ENCODE measurements at places on chromosomes 1 and 21.
A peak's percentile ranks its signal among the peaks of the same experiment; 100 is the strongest.

DNA sequence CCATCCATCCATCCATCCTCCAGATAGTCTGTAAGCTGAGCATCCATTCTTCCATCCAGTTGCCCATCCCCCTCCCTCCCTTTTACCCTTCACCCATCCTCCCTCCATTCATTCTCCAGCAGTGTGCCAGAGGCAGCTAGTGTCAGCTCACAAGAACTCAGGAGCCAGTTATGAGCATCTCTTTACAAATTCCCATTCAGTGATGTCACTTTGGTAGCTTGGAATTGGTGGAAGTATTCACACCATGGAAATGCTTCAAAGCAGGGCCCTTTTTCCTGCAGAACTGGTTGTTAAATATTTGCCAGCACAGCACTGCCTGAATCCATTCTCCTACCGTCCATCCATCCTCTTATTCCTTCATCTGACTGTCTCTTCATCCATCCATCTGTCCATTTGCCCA lies 72.5 kb downstream of the ARHGEF10L start:
- no peak for DNase-seq

GRCh38 chr21:42754270-42754933 lies 101.0 kb downstream of the PDE9A start:
- DNase-seq = no peak

- peak; percentile 80 for DNase-seq
These were observed 150.1 kb downstream of the PLXNA2 start for GRCh38 chr1:208093754-208094719.

DNA sequence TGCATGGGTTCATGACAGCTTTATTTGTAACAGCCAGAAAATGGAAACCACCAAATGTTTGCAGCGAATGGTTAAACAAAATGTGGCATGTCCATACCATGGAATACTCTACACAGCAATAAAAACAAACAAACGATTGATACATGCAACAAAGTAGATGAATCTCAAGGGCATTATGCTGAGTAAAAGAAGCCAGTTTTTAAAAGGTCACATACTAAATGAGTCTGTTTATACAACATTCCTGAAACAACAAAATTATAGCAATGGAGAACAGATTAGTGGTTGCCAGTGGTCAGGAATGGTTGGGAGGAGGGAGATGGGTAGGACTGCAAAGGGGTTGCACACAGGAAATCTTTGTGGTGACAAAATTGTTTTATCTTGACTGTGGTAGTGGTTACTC lies 202.4 kb upstream of the UBE2U start:
- no peak for DNase-seq

DNA sequence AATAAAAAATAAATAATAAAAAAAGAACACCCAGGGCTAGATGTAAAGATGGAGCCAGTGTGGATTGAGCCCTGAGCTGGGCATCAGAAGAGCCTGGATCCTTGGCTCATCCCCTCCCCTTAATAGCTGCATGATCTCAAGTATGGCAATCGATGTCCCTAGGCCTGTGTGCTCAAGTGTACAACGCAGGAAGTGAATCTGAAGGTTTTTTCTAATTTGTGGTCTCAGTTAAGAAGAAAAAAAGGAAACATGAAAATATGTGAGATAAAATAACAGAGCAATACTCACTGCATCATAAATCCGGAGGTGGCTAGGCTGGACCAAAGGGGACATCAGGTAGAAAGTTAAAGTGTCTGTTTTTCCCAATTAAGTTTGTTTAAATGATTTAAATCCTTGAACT lies 47.3 kb upstream of the SLC44A3 start:
- no peak for DNase-seq

DNA sequence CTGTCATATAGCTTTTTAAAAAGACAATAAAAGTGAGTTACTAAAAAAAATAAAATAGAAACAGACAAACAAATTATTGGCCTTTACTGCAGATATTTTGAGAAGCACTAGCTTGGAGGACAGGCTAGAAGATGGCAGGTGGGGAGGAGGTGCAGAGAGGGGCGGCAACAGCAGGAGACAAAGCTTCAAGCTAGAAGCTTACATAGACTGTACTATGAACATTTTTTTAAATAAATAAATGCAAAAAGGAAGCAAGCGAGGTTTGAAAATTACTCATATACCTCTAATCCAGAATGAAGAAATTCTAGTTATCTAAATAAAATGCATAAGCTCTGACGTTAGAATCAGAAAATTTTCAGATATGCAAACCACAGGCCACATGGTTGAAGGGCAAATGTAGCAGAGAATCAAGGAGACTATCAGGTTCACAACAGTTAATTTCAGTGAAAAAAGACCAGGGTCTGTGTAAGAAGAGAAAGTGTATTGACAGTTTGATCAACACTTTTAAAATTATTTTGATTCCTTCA lies 54.9 kb downstream of the NRIP1 start:
- DNase-seq = no peak

DNA sequence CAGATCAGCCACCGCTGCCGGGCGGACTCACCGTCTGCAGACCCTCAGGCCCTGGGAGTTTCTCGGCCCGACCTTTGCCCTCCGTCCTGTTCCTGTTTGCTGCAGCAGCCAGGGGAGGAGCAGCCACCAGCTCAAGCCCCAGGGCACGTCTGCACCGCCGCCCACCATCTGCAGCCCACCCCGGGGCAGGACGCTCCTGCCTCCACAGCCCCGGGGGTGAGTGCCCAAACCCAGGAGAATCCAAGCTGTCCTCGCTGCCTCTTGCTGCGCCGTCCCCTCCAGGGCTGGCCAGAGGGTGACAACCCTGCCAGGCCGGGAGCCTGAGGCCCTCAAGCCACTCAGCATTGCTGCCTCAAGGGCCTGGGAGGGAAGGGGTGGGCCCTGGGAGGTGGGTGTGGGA lies 1.2 kb upstream of the SLC25A34 start:
- no peak for DNase-seq

GRCh38 chr1:111204983-111205713 lies 4.7 kb upstream of the DENND2D start:
- DNase-seq = no peak

- DNase-seq = no peak
These were observed 13.5 kb downstream of the MAP3K21 start for GRCh38 chr1:233340966-233341516.

DNA sequence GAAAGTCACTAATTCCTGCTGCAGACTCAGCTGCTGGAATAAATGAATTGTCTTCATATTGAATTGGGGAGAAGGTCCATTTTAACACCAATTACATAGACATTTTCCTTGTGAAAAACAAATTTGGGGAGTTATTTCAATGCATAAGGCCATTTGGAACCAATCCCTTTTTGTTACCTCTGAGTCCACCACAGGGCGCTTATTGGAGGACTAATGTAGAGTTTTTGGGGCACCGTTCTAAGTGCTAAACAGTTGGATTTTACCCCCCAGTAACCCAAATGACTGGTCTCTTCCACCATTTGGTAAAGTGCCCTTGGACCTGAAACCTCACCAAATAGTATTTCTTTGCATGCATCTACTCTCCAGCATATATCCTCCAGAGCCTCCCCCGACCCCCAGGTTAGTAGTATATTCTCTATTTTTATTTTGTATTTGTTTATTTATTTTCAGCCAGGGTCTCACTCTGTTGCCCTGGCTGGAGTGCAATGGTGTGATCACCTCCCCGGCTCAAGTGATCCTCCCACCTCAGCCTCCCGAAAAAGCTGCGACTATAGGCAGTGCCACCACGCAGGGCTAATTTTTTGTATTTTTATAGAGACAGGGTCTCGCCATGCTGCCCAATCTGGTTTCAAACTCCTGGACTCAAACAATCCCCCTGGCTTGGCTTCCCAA lies 1.6 kb downstream of the PRUNE1 start:
- no peak for DNase-seq

DNA sequence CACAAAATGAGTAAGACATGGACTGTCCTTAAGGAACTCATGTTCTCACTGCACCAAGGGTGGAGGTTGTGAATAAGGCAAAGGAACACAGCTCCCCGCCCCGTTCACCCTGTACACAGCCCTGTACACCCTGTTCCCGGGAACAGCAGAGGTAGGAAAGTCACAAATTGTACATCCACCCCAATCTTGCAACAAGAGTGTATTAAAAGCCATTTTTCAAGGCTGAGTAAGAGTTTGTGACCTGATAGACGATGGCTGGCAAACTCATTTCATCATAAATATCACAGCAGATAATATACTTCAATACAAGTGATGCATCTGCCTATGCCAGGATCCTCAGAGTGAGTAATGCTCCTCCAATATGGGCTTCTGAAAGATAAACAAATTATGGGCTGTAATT lies 52.5 kb upstream of the CAMK1G start:
- no peak for DNase-seq

- peak; percentile 28 for DNase-seq
These were observed 9.6 kb downstream of the CAMK2N1 start for GRCh38 chr1:20476265-20477038.

Data from HEK293T (cell line).